NCI-H526 (cell line): ENCODE measurements at places on chromosomes 3 and 15.

DNA sequence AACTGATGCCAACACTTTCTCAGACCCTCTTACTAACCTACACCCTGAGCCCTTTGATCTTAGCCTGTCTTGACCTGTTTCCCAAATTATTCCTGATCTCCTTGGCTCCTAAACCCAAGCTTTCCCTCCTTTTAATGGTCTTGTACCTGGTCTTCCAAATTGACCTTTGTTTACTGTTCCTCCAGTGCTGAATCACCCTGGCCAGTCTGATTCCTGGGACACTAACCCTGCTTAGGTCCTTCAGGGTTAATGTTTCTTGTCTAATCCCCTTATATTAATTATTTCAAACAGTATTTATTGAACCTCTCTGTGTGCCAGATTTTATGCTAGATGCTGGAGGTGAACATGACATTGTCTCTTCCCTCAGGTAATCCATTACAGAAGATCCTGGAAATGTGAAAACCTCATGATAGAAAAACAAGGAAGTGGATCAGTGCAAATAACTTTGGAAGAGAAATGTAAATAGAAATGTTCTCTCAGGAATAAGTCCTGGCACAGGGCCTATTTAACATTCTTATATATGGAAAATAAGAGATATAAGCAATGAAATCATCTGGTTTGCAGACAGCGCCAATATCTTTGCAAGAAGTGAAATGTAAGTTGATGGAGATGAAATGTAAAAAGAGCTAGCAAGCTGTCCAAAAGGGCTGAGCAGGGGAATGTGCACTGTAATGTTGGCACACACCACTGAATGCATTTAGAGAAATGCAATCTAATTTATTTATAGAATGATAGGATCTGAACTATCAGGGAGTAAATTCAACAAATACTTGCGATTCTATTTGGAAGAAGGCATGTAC lies 20.7 kb downstream of the HGD start:
- no peak for DNase-seq

- DNase-seq: no peak
These were observed 57.0 kb downstream of the ARHGEF26 start for GRCh38 chr3:154178172-154178571.

DNA sequence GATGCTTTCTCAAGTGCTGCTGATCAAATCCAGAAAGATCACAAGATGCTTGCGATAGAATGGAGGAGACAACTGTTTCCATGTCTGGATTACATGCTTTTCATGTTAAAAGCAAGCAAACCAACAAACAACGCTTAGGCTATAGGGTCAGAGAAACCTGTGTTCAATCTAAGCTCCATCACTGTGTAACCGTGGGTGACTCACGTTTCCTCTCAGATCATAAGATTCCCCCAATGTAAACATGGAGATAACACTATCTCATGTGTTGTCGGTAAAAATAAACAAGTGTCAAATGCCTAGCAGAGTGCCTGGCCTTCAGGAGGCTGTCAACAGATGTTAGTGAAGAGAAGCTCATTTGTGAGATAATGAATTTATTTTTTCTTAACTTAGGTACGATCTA lies 907.8 kb downstream of the NTRK3 start:
- no peak for DNase-seq

DNA sequence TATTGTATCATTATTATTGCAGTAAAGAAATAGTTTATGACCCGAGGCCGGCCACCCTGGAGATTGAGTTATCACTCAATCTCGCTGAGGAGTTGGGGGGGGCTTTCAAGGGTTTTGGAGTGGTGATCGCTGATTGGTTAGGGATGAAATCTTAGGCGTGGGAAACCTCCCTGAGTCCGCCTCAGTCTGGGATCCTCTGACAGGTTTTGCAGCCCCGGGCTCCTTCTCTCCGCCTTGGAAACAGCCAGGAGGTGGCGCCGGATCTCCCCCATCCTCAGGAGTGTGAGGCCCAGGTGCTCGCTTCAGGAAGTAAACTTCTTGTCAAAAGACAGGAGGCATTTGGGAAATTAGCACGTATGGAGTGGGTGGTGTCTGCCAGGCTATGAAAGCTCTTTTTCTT lies 41.1 kb upstream of the SEC61A1 start:
- DNase-seq: peak; percentile 84

DNA sequence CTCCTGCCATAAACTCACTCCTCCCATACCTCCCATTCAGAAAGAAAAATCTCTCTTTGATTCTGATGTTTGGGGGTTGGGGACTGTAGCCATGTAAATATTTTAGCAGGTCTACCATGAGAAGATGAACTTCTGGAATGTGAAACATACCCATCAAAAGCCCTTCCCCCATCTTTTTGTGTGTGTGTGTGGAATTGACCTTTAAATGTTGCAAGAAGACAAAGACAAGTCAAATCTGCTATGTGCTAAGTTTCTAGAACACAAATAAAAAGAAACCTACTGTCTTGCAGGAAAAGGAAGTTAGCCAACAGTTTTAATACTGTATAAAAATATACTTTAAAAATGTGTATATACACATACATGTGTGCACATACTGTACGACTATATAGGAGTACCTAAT lies 29.7 kb upstream of the USP50 start:
- DNase-seq: no peak

DNA sequence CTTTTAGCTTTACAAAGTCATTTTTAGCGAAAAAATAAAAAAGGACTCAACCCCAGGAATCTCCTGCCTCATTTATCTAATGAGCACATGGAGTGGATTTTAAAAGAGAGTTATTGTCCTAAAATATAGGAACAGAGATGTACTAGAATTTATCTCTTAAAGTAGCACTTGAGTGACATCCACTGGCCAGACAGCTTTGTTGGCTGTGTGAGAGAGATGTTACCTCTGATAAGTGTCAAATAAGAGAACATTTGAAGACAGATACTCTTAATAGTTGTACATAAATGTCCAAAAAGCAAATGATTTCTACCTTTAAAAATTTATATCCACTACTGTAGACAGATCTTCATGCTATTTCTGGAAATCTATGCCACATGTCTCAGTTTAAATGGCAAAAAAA lies 12.3 kb upstream of the MFSD1 start:
- peak; percentile 50 for DNase-seq

GRCh38 chr3:134057006-134057653 lies 27.4 kb upstream of the SLCO2A1 start:
- DNase-seq: no peak

GRCh38 chr3:72278349-72279067 lies 493.6 kb upstream of the PROK2 start:
- no peak for DNase-seq

DNA sequence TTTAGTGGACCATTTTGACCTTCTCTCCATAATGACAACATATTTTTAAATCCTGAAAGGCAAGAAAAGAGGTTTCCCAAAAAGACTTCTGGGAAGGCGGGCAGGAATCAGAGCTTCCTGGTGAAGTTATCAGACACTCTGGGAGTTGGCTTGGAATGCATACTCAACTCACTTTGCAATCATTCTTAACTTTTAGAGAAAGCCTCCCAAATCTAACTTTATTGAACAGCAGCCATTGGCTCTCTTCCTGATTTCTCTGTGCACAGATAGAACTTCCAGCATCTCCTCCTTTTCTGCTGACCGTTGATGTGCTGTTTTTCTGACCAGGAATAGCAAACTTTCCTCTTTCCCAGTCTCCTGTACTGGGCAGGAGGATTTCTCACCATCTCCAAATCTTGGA lies 44.6 kb downstream of the PLCL2 start:
- no peak for DNase-seq

GRCh38 chr3:13134166-13134878 lies 61.1 kb upstream of the IQSEC1 start:
- DNase-seq: no peak

- peak; percentile 11 for DNase-seq
These were observed 1009.8 kb downstream of the TUSC7 start for GRCh38 chr3:117719316-117719926.

GRCh38 chr3:100896994-100897393 lies 96.2 kb downstream of the ABI3BP start:
- DNase-seq: no peak

GRCh38 chr3:103906304-103906703 lies 1460.4 kb upstream of the ALCAM start:
- no peak for DNase-seq

- DNase-seq: no peak
These were observed 7.9 kb upstream of the SPPL2A start for GRCh38 chr15:50773389-50773788.

DNA sequence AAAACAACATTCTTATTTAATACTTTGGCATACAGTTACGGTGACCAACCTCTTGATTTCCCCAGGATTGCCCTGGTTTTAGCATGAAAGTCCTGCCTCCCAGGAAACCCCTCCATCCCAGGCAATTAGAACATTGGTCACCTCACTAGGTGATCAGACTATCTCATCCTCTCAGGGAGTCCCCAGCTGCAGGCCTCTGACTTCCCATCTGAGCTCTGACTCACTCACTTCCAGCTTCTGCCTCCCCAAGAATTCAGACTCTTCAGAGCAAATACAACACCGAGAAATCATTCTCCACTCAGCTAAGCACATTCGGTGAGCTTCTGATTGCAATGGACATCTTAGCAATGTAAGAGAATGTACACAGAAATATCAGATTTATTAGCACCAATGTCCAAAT lies 92.4 kb upstream of the HES1 start:
- no peak for DNase-seq

DNA sequence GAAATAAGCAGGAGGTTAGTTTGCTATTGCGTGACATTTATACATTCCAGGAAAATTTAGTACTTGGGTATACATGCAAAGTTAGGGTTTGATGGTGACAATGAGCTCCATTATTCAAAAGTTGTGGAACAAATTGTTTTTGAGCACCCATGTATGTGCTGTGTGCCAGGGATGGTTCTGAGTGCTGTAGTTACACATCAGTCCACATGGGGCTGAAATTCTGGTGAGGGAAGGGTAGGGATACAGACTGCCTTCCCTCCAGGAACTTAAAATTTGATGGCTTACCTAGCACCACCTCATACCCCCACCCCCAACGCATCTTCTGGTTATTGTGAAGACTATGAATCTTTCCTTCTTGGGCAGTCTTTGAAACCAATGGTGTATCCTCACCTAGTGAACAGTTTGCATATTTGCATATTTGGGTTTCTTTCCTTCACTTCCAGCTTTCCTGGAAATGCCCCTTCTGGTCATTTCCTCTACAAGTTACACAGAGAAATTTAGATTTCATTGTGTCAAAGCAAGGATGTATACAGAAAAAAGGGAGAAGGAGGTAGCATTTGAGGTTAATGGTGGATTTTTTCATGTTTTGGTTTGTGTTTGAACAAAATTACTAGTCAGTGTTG lies 222.0 kb upstream of the IL12A start:
- peak; percentile 41 for DNase-seq

GRCh38 chr3:124424396-124424795 lies 305.9 kb upstream of the UMPS start:
- no peak for DNase-seq

DNA sequence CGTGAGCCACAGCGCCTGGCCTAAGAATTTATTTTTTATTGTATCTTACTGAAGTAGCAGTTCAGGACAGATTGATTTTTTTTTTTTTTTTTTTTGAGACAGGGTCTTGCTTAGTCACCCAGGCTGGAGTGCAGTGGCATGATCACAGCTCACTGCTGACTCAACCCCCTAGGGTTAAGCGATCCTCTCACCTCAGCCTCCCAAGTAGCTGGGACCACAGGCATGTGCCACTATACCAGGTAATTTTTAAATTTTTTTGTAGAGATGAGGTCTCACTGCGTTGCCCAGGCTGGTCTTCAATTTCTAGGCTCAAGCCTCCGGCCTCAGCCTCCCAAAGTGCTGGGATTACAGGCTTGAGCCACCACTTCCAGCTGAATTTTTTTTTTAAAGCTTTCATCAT lies 99.8 kb upstream of the HERC1 start:
- DNase-seq: no peak

DNA sequence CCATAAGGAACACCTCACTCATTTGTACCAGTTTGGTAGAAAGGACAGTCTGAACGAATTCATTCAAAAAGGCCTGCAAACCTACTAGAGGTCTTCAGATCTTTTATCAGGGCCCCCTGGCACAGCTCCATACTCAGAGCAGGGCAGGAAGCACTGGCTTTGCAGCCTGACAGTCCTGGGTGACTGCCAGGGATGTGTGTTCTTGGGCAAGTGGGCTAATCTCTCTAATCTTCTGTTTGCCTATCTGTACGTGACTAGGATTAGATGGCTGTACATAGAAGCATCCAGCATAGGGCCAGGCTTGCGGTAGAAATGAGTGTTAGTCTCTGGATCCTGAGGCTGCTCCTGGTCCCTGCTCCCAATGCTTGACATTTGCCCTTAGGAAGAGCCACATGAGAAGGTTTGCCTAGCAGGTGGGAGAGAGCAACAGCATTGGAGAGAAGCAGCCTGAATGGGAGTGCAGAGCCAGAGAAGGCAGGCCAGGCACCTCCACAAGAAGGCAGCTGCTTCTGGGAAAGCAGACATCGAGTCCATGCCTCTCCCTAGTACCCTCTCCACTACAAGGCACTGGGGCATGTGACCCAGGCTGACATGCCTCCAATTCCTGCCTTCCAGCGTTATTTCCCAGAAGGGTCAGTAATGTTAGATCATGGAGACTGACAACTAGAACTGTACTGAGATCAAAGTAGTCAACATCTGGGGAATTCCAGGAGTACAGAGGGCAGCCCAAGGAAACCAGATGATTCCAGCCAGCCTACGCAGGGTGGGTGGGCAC lies 1.0 kb upstream of the CXCR6 start:
- no peak for DNase-seq

DNA sequence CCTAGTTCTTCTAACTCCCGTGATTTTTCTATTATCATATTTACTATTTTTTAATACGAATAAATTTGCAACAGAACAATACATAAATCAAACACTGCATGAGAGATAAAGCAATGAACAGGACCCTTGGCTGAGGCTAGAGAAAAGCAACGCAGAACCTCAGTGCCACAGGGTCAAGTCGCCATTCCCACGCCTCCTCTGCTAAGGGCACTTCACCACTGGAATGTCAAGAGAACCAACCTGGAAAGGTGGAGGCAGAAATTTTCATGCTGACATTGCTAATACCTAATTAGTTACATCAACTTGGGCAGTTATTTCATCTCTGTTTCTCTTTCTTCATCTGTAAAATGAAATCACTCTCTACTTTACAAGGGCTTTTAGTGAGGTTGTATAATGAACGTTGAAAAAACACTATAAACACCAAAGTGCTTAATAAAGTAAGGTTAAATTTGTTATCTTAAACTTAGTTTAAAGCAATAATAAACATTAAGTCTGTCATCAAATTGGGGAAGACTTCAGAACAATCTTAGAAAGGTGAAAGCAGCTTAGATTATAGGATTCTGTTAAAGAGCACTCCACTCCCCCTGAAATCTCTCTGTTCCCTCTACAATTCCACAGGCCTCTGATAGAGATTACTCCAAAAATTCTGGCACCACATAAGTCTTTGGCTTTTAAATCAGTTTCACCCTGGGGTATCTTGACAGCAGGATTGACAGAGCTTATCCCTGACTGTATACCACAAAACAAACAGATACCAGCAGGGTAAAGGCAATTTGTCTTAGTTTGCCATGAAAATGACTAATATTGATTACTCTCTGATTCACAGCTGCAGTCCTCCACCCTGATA lies 41.9 kb downstream of the PLCH1 start:
- DNase-seq: no peak

- no peak for DNase-seq
These were observed 647.1 kb downstream of the NTRK3 start for GRCh38 chr15:87609474-87609873.

- no peak for DNase-seq
These were observed 117.8 kb upstream of the AGBL1 start for GRCh38 chr15:85961821-85962220.

- no peak for DNase-seq
These were observed 37.0 kb downstream of the FRMD5 start for GRCh38 chr15:44158111-44158510.

GRCh38 chr15:78353093-78353492 lies 12.9 kb downstream of the CRABP1 start:
- DNase-seq: no peak

- no peak for DNase-seq
These were observed 7.2 kb upstream of the ENTPD3 start for GRCh38 chr3:40379674-40380306.
